ENCODE measurements at places on chromosomes 11 and 22.
A peak's percentile ranks its signal among the peaks of the same experiment; 100 is the strongest.

- no peak for DNase-seq
These were observed 1.8 kb upstream of the SMIM35 start for GRCh38 chr11:118088531-118088930.

GRCh38 chr11:86219311-86220193 is 25.0 kb upstream of the EED start:
- DNase-seq, result no peak

- DNase-seq, result no peak
These were observed 35.3 kb downstream of the IGHMBP2 start for GRCh38 chr11:68938816-68939582.

DNA sequence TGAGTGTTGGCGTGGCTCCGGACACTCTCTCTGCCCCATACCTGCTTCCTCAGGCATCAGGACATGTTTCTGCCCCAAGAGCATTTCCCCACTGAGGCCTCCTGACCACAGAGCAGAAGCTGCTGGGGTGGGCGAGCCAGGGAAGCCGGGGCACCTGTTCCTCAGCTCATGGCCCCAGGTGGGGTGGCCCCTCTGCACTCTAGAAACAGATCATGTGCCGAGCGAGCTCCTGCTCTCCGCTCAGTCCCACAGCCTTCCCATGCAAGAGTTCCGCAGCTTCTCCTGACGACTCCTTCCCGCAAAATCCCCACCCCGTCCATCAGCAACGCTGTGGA is 22.4 kb upstream of the PANX2 start:
- DNase-seq, result no peak

DNA sequence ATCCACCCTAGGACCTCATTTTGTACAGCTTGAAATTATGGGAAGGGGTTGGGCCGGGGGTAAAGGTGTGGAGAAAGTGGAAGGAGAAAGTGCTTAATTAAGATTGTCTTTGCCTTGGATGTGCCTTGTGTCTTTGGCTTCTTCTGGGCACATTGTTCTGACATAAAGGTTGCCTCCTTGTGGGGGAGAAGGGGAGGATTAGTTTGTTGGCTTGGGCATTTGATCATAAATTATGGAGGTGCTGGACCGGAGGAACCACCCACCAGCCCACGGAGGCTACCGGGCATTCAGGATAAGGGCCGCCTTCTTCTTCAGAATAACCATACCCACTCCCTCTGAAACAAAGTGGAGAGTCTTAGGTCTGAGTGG is 1.3 kb downstream of the PAFAH1B2 start:
- DNase-seq, result peak; percentile 5

- no peak for DNase-seq
These were observed 21.6 kb downstream of the USH1C start for GRCh38 chr11:17522655-17523054.

- DNase-seq, result no peak
These were observed 20.0 kb downstream of the POLR3H start for GRCh38 chr22:41524251-41524661.

DNA sequence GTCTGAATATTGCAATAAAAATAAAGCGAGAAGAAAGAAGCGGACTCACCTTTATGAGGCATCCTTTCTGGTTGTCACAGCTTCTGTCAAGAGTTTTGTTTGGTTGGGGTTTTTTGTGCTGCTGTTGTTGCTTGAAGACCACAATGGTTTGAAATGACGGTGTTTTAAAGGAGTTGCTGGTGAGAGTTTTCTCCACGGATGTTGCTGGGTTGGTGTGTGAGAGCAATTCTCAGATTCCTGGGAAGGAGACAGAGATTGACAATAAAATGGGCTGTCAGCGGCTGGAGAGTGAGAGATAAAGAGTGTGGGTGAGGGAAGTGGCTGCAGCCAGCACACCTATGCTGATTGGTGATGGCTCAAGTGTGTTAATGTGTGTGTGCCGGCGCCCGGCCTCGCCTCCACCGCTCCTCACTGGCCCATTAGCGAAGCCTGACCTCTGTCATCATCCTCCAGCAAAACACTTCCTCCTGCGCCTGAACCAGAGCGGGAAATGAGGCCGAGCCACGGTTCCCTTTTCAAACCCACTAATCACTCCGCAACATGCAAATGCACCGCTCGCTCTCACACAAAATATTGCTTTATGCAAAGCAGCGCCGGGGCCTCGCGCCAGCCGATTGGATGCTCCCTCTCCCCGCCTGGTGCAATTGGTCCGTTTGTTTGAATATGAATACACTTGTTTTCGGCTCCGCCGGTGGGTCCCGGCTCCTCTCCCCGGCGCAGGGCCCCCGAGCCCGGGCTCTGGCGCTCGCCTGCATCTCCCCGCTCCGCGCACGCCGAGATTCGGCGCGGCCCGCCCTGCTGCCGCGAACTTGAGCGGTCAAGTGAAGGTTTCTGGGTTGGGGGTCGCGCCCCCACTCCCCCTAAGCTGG is at the start of gene PAX6:
TSS of gene PAX6 (minus strand) at position 544 of the 869 bp plus-strand sequence. CDS start 4,911 bp downstream, outside the sequence.
- peak; percentile 19 for DNase-seq

DNA sequence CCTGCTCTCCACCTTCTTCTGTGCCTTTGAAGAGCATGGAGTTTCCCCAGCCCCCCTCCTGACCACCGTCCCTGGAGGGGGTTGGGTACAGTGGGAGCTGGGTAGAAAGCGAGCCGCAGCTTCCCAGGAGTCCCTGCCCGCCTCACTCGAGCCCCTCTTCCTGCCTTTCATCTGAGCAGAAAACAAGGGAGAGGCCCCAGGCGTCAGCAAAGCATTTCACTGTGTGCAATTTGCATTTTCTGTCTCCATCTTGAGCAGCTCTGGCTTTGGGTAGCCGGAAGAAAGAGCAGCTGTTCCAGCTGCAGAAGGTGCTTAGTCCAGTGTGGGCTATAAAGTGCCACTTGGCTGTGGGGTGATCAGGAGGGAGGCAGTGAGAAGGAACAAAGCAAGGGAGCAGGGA is 229.7 kb downstream of the CEP164 start:
- DNase-seq, result no peak

DNA sequence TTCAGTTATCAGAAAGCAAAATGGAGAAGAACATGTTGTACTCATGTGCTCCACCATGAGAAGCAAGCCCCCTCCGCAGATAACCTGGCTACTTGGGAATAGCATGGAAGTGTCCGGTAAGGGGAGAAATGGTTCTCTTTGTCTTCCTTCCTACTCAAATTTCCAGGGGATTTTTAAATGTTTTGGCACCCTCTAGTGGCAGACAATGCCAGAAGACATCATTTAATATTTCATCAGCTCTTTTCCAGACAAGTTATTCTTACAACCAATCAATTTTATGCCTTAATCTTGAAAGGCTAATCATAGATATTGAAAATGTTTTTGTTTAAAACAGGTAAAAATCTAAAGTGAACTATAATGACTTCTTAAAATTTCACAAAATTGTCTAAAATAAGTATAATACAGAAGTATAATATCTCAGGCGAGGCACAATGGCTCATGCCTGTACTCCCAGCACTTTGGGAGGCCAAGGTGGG is 15.7 kb downstream of the CRTAM start:
- DNase-seq, result peak; percentile 68

- DNase-seq, result no peak
These were observed 119.1 kb downstream of the MN1 start for GRCh38 chr22:27682437-27682836.

- peak; percentile 17 for DNase-seq
These were observed 58.3 kb downstream of the MRTFA start for GRCh38 chr22:40578171-40578570.

- DNase-seq, result no peak
These were observed 23.0 kb downstream of the PAX6 start for GRCh38 chr11:31788085-31788484.

- no peak for DNase-seq
These were observed 56.3 kb upstream of the DDI1 start for GRCh38 chr11:103980108-103980507.

- DNase-seq, result no peak
These were observed 44.5 kb downstream of the PARVG start for GRCh38 chr22:44225091-44225689.

GRCh38 chr11:75283391-75283931 is 42.9 kb downstream of the TPBGL start:
- DNase-seq, result no peak

GRCh38 chr22:46352691-46353386 is 17.3 kb downstream of the TRMU start:
- no peak for DNase-seq

- no peak for DNase-seq
These were observed 19.2 kb downstream of the EFCAB6 start for GRCh38 chr22:43792905-43793304.

DNA sequence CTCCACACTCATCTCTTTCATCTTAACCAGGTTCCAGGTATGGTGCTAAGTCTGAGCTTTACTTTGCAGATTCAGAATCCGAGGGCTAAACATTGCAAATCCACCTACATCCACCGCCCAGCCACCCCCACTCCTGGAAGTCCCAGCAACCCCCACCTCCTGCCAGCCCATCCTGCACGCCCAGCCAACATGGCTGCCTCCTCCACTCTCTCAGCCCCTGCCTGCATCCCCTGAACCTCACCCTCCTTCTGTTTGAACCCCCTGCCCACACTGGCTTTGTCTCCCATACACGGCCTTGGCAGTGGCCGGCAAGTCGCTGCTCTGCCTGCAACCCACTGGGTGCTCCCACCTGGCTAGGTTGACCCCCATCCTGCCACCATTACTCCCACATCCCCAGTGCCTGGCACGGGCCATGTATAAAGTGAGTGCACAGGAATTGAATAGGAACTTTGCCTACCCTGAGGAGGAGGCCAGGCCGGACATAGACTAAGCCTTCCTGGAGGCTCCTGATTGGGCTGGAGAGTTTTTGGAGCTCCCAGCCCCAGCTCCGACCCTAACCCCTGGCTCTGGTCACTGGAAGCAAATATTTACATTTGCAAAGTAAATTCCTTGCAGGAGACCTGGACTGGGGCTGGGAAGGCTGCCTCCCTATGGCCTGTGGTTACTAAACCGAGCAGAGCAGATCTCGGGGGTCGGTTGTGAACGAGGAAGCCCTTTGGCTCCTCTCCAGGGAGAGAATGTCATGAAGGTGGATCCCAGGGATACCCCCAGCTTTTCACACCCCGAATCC is 14.4 kb downstream of the EMID1 start:
- no peak for DNase-seq

GRCh38 chr11:69372589-69373250 is 78.8 kb downstream of the MYEOV start:
- no peak for DNase-seq

DNA sequence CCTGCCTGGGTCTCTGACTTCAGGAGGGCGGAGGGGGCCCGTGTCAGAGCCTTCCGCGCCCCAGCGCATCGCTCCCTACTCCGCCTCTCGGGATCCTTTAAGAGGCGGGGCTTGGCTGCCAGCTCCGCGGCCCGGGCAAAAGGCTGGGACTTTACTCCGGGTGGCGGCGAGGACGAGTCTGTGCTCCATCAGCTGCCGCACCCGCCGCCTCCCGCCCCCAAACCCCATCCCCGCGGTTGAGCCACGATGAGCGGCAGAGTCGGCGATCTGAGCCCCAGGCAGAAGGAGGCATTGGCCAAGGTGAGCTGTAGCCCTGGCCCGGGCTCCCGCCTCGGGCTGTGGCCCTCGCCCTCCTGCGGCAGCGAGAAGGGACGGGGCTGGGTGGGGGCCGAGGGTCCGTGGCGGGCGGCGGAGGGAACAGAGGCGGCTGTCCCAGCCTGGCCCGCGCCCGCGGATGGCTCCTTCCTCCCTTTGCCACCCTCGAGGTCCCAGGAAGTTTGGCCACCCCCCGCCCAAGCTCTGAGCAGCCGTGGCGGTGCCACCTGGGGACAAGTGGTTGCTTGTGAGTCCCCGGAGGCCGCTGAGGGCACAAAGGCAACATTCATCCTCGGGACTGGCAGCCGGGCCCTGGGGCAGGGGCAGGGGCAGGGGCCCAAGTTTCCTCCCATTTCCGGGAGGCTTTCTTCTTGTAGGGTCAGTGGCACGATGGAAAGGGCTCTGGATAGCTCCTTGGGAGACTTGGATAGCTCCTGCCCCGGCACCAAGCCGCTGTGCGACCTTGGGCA is at the start of gene SEC14L2:
TSS of gene SEC14L2 (plus strand) at position 148 of the 785 bp plus-strand sequence. CDS start at position 247, 99 bp downstream.
- DNase-seq, result peak; percentile 78

- peak; percentile 36 for DNase-seq
These were observed 66.2 kb downstream of the TNRC6B start for GRCh38 chr22:40243891-40244290.

DNA sequence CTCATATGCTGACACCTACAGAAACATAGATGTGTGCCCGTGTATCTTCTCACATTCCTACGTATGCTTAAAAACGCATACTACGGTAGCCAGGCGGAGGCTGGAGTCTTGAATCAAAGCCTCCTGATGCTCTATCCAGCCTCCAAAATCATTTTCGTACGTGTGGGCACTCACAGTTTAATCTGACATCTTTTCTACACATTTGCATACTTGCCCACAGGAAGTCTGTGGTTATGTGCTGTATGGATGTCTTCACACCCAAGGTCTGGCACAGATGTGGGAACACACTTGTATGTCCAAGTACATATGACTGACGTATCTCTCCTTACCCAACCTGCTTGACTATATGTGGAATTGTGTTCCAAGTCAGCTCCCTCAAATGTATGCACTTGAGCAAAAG is 561.8 kb upstream of the CADM1 start:
- no peak for DNase-seq

DNA sequence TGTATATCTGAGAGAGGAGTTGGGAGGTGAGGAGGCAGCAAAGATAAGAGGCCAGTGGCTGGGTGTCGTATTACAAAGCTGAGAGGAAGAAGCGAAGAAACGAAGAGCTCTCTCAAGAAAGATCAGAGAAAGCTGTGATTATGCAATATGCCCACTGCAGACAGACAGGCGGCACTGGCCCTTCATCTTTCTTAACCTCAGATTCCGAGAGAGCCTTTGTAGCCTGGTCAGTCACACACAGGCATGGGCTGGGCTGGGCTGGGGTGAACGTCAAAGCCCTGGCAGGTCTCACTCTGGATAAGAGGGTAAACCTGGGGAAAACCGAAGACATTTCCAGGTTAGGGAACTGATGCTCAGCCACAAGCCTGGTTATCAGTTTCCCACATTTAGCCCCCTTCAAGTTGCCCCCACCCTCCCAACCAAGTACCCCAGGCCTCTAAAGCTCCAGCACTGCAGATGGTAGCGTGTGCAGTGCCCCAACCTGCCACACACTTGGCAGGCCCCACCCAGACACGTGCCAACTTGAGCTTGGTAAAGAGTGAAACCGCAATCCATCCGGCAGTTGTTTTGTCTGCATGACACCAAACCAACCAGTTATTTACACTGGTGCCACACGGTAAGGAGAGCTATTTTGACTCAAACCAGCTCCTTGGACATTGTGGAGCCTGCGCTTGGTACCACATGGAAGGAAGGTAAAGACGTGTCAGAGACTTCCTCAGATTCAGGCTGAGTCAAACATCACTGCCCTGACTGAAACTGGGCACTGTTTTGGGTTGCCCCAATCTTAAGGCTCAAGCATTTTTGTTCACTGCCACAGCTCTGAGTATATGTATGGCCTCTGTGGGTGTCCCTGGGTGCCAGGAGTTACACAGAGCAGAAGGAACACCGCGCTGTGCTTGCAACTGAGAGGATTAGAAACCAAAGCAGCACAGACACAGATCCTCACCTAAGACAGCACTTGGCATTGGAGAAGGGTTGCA is 135.9 kb downstream of the FDX1 start:
- DNase-seq, result no peak

DNA sequence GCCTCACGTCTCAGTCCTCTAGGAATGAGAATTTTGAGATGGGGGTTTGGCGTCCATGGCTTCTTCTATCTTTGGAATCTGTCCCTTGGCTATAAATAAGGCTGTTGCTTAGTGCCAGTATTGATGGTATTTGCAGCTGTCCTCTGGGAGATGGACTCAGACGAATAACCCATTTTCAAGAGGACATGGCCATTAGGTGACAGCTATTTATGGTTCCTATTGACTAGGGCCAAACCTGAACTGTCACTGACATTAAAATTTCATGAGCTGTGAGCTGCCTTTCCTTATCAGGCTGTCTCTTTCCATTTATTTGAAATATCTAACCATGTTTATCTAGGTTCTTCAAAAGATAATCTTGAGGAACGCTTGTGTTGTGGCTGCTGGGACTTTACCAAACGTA is 92.7 kb downstream of the NAV2 start:
- no peak for DNase-seq
